Inflammatory macrophage (primary cell): ENCODE measurements at places on chromosomes 5 and 9.

DNA sequence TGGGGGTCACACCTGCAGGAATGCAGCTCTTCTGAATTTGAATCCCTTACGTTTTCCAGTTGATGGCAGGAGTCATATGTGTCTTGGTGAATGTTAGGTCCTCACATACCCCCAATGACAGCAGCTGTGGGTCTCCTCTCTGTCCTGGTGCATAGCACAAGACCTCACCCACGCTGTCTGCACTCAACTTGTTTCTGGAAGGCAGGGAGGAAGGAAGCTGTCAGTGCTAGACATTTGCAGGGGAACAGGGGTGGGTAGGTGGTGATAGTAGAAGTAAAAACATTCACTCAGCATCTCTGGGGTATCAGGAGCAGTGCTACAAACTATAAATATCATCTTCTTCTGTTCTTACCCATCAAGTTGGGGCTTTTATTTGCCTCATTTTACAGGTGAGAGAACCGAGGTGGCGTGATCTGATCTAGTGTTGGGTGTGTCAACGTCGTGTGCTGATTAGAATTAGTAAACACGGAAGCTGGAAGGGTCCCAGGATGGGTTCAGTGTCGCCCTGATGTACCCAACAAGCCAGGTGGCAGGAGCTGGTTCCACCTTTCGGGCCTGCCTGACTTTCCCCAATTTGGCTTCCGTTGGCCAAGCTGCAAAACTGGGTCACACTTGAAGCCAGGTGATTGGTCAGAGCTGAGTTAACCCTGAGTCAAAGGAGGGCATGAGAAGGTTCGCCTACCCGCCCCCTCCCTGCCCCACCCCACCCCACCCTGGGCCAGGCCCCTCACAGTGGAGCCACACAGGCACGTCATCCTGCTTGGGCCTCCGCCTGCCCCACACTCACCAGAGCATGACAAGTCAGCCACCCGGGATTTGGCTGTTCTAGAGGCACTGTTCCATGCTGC, 15.8 kb downstream of the ERGIC1 start:
- DNase-seq: peak; percentile 79

GRCh38 chr9:101121836-101122399, 93.4 kb downstream of the PLPPR1 start:
- DNase-seq: no peak

DNA sequence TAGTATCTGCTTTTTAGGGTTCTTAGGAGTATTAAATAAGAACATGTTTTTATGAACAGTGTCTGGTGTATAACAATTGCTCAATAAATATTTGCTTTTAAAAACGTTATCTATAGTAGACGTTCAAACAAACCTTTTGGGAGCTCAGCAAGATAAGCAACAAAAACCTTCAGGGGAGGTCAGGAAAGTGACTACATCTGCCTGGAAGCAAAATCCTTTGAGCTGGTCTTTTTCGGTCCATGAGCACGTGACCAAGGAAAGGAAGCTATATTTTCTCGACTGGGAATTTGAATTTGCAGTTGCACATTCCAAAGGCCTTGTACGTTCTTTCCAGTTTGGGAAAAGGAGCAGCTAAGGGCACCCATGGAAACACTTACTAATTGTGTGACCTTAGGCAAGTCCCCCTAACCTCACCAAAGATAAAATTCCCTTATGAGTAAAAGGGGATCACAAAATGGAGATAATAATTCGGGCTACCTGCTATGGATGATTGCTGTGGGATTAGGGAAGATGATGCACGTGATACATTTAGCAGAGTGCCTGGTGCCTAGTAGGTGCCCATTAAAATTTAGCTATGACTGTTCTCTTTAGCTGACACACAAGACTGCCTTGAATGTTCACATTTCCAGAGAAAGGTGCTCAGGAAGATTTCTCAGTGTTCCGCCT, 45.4 kb downstream of the PTTG1 start:
- DNase-seq: no peak

GRCh38 chr5:59790776-59791475, 102.6 kb downstream of the PDE4D start:
- no peak for DNase-seq

- peak; percentile 67 for DNase-seq
Measured at GRCh38 chr5:387491-388265, 55.3 kb upstream of the EXOC3 start.

- no peak for DNase-seq
Measured at GRCh38 chr5:38554403-38554802, 2.0 kb downstream of the LIFR start.

- DNase-seq: no peak
Measured at GRCh38 chr5:81884871-81885270, 87.0 kb upstream of the ATG10 start.

GRCh38 chr5:136064510-136064909, 35.7 kb downstream of the TGFBI start:
- DNase-seq: no peak

- no peak for DNase-seq
Measured at GRCh38 chr9:12554636-12555035, 138.5 kb upstream of the TYRP1 start.

GRCh38 chr5:126235628-126236027, 187.6 kb upstream of the GRAMD2B start:
- DNase-seq: no peak
